ENCODE measurements at places on chromosomes 5 and 9.

DNA sequence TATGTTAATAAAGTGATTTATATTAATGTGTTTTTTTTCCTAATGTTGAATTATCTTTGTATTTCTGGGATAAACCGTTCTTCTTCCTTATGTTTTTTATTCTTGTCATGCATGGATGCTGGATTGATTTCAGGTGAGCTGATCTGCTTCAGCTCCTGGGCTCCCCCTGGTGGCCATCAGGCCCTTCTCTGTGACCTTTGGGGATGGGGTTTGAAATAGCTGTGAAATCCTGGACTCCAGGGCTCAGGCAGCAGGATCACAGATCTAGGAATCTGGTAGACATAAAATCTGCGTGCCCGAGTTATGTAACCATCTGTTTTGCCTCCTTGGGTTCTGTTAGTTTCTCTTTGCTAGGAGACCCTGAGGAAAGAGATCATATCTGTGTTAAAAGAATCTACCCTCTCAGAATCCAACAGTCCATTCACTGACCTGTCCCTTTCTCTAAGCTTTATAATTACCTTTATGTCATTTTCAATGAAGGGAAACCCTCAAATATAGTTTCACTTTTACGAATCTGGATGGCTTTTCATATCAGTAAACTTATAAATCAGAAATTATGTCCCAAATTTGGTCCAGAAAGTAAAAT, 12.2 kb upstream of the OR13J1 start:
- no peaks in the 10 kb centered on the region for H3K36me3 ChIP-seq
- no peaks in the 10 kb centered on the region for H3K4me1 ChIP-seq
- no peak overlapping the region for H3K27ac ChIP-seq
- DNase-seq = no peak

DNA sequence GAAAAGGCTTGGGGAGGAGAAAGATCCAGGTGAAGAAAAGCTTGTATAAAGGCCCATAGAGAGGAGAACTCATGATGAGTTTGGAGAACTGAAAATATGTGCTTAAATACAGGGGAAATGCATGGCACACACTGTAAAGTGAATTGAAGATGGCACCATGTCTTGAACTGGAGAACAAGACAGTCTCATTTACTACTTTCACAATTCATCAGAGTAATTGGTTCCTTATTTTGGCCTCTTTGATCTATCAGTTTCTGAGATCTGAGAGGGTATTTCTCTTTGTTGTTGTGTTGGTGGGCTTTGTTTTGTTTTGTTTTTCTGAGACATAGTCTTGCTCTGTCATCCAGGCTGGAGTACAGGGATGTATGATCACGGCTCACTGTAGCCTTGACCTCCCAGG, 98.2 kb downstream of the CEMIP2 start:
- no peak overlapping the region for H3K27ac ChIP-seq
- DNase-seq = no peak
- peaks cover 3% of the 10 kb centered on the region for H3K4me1 ChIP-seq
- H3K4me3 ChIP-seq = no peak overlapping the region

DNA sequence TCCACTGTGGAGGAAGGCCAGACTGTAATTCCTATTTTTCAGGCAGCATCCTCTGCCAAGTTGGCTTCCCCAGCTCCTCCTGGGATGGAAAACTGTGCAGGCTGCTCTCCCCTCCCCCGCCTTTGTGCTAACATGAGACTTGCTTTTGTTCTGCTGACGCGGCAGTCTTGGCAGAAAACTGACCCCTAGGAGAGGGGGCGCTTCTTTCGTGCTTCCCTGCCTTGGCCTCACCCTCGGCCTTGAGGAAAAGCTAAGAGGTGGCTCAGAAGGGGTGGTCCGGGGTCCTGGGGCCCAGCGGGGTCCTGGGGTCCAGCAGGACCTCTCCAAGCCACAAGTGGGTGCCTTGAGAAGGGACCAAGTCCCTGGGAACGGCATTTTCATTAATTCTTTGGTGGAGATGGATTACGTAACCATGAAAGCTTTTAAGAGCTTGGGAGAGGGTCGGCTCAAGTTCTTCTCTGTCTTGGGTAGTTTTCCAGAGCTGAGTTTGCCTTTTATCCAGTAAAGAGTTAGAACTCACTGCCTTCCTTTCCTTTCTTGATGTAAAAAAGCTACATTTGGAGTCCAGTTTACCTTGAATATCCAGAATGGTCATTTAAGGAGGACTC, 51.0 kb downstream of the SH3PXD2B start:
- H3K27ac ChIP-seq = peak overlapping the region; percentile 56
- H3K36me3 ChIP-seq = no peaks in the 10 kb centered on the region
- H3K4me3 ChIP-seq = peak overlapping the region; percentile 10
- H3K4me1 ChIP-seq = peaks cover 9% of the 10 kb centered on the region

DNA sequence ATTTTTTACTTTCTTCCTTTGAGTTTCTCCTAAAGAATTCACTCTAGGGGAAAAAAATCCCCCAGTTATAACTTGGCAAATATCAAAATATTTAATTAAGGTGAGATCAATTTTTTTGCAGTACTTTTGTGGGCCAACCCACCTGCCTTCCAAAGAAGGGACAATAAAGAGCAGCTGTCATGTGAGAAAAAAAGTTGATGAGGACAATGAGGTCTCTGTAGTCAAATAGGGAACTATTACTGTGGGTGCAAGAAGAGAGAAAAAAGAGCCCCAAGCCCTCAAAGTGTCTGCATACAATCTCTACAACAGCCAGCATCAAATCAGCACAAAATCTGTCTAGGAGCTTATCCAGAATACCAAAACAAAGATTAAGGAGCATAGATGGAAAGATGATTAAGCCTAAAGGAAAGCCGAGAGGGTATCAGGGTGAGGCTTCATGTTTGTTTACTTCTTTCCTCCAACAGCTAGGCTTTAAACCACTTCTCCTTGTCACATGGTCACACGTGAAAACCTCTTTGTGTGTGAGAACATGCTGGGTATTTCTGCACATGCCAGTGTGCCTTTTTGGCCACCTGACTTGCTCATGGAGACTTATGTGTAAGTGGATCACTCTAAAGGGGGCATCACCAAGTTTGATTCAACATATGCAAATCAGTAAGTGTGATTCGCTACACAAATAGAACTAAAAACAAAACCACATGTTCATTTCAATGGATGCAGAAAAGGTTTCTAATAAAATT, 19.2 kb upstream of the FYB1 start:
- no peaks in the 10 kb centered on the region for H3K27me3 ChIP-seq
- no peak overlapping the region for H3K27ac ChIP-seq
- H3K4me3 ChIP-seq = no peak overlapping the region
- no peak for DNase-seq

DNA sequence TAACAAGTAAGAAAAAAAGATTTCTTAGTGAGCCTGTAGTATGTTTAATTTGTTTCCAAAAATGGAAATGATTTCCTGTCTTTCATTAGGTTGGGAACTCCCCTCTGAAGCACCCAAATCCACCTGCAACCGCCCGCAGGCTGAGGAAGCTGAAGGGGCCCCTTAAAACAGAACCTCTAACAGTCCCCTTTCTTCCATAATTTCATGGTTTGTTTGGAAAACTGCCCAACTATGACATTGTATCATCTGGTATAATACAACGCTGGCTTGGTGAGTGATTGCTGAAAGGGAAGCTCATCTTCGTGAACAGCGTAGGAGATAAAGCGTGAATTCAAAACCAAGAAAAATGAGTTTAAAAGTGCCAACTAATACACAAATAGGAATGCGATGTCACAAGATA, 215.5 kb downstream of the FSTL4 start:
- H3K27ac ChIP-seq = no peak overlapping the region
- no peak for DNase-seq
- no peak overlapping the region for H3K4me3 ChIP-seq
- no peaks in the 10 kb centered on the region for H3K27me3 ChIP-seq
- no peaks in the 10 kb centered on the region for H3K4me1 ChIP-seq

GRCh38 chr9:128912270-128912853, 8.4 kb upstream of the PHYHD1 start:
- no peak overlapping the region for H3K4me3 ChIP-seq
- peak; percentile 78 for DNase-seq
- peak overlapping the region; percentile 86 for H3K27ac ChIP-seq
- H3K27me3 ChIP-seq = no peaks in the 10 kb centered on the region
- H3K36me3 ChIP-seq = peaks cover 42% of the 10 kb centered on the region
- H3K4me1 ChIP-seq = peaks cover 85% of the 10 kb centered on the region

- H3K36me3 ChIP-seq = no peaks in the 10 kb centered on the region
- no peaks in the 10 kb centered on the region for H3K4me1 ChIP-seq
- no peak overlapping the region for H3K4me3 ChIP-seq
- H3K27me3 ChIP-seq = no peaks in the 10 kb centered on the region
- DNase-seq = no peak
- no peak overlapping the region for H3K27ac ChIP-seq
Observed at GRCh38 chr5:129400395-129400983, 59.6 kb upstream of the ADAMTS19 start.

- no peaks in the 10 kb centered on the region for H3K27me3 ChIP-seq
- no peak overlapping the region for H3K4me3 ChIP-seq
- H3K36me3 ChIP-seq = peaks cover 12% of the 10 kb centered on the region
- H3K4me1 ChIP-seq = no peaks in the 10 kb centered on the region
- no peak for DNase-seq
Observed at GRCh38 chr9:100019541-100019940, 79.3 kb downstream of the ERP44 start.

DNA sequence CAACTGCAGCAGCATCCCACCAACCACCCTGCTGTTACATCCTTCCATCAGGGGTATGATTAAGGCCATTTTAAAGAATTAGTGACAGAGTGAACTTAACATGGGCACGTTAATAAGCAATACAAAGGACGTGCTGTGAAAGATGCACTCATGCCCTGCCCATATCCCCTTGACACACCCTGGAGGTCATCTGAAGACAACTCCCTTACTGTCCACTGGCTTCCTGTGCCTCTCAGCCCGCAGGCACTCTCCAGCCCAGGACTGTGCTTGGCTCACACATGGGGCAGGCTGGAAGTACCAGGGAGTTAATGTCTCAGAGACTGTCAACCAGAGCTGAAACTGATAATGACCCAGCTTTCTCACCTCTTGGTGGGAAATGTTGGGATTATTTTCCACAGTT, 81.8 kb downstream of the TRIM36 start:
- no peaks in the 10 kb centered on the region for H3K4me1 ChIP-seq
- DNase-seq = no peak
- H3K27ac ChIP-seq = no peak overlapping the region
- H3K4me3 ChIP-seq = no peak overlapping the region
- no peaks in the 10 kb centered on the region for H3K36me3 ChIP-seq
- no peaks in the 10 kb centered on the region for H3K27me3 ChIP-seq

DNA sequence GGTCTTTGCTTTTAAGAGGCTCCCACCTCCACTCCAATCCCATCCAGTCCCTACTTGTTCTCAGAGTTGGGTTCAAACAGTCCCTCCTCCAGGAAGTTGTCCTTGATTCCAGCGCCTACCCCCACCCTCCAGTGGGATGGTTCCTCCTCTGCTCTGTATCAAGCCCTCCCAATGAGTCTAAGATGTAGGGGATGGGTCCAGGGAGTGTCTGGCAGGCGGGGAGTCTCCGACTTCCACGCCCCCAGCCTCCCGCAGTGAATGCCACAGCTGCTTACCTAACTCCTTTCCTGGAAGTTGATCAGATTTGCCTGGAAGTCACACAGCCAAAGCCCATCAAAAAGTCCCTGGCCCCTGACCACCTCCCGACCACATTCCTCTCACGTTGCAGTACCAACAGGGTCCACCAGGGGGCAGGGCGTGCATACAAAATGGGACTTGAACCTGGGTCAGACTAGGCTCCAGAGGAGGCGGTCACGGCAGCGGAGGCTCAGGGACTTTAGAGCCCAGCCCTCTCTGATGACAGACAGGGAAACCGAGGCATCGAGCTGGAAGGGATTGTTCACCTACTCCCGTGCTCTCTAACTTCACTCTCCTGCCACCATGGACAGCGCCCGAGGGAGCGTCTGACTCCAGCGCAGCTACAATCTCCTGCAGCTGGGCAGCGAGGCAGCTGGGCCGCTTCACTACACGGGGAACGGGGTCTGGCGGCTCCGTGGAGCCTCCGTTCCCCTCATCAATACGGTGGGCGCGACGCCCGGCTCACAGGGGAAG, 25.0 kb upstream of the TDRD7 start:
- H3K27me3 ChIP-seq = no peaks in the 10 kb centered on the region
- H3K4me1 ChIP-seq = peaks cover 7% of the 10 kb centered on the region
- H3K4me3 ChIP-seq = peak overlapping the region; percentile 10
- H3K27ac ChIP-seq = no peak overlapping the region
- no peaks in the 10 kb centered on the region for H3K36me3 ChIP-seq

- H3K27ac ChIP-seq = peak overlapping the region; percentile 87
- H3K36me3 ChIP-seq = peaks cover 25% of the 10 kb centered on the region
- peak; percentile 60 for DNase-seq
Observed at GRCh38 chr5:177495243-177496060, 2.0 kb downstream of the PDLIM7 start.

- H3K27ac ChIP-seq = no peak overlapping the region
- no peaks in the 10 kb centered on the region for H3K27me3 ChIP-seq
- H3K4me3 ChIP-seq = no peak overlapping the region
- H3K36me3 ChIP-seq = no peaks in the 10 kb centered on the region
Observed at GRCh38 chr5:39301406-39301805, 62.9 kb downstream of the C9 start.

DNA sequence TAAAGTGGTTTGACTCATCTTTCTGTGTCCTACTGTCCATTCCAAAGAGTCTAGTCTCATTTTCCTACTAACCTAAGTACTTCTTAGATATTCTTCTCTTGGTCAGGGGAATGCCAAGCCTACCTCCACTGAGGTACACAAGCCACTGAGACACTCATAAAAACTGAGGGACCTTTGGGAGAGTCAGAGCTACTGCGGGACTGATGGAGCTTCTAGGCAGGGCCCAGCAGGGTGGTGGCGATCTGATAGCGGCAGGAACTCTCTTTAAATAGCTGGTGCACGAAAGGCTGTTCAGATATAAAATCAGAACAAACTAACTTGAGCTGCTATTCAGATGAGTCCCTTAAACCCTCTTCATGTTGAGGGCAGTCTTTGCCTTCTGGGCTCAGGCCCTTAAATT, 14.7 kb downstream of the NUP214 start:
- no peak overlapping the region for H3K27ac ChIP-seq
- H3K4me3 ChIP-seq = no peak overlapping the region
- DNase-seq = no peak
- H3K27me3 ChIP-seq = no peaks in the 10 kb centered on the region

GRCh38 chr9:684941-685340, 156.6 kb upstream of the DMRT1 start:
- no peak for DNase-seq
- no peak overlapping the region for H3K27ac ChIP-seq
- H3K27me3 ChIP-seq = no peaks in the 10 kb centered on the region
- H3K36me3 ChIP-seq = no peaks in the 10 kb centered on the region

- H3K27me3 ChIP-seq = no peaks in the 10 kb centered on the region
- no peaks in the 10 kb centered on the region for H3K36me3 ChIP-seq
- no peak overlapping the region for H3K27ac ChIP-seq
- no peak for DNase-seq
Observed at GRCh38 chr5:173845321-173845720, 42.8 kb upstream of the CPEB4 start.

GRCh38 chr5:177524941-177525655, 8.3 kb upstream of the DDX41 start:
- no peak for DNase-seq
- no peak overlapping the region for H3K27ac ChIP-seq
- H3K36me3 ChIP-seq = peaks cover 22% of the 10 kb centered on the region
- no peak overlapping the region for H3K4me3 ChIP-seq

- H3K27ac ChIP-seq = no peak overlapping the region
- no peaks in the 10 kb centered on the region for H3K4me1 ChIP-seq
- no peaks in the 10 kb centered on the region for H3K27me3 ChIP-seq
- DNase-seq = no peak
- H3K4me3 ChIP-seq = no peak overlapping the region
Observed at GRCh38 chr5:138148811-138149210, 9.6 kb upstream of the NME5 start.

- H3K27me3 ChIP-seq = no peaks in the 10 kb centered on the region
- no peaks in the 10 kb centered on the region for H3K36me3 ChIP-seq
- no peak for DNase-seq
Observed at GRCh38 chr5:38379350-38379937, 121.1 kb downstream of the EGFLAM start.
